ENCODE measurements at places on chromosomes 4 and X.
A peak's percentile ranks its signal among the peaks of the same experiment; 100 is the strongest.

GRCh38 chr4:163166041-163166579, 580 bp downstream of the NAF1 start:
- DNase-seq: peak; percentile 49

- DNase-seq: no peak
Observed at GRCh38 chr4:8239226-8239625, 30.3 kb upstream of the HTRA3 start.

DNA sequence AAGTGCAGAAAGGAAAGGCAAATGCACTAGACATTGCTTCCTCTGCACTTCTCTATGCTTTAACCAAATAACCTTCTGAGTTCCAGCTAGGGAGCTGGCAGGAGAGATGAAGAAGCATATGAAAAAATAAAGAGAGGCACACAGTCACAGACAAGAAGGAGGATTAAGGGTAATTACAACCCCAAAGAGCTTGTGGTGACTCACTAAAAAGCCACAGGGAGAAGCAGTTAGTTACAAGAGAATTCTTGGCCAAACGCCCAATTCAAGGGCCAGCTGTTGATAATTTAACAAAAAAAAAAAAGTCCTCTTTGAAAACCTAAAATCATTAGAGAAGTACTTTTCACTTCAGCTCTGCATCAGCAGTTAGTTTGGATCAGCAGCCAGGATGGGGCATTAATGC, 478.0 kb downstream of the KCNIP4 start:
- no peak for DNase-seq

- no peak for DNase-seq
Observed at GRCh38 chr4:105145156-105145902, 1.3 kb upstream of the TET2 start.

DNA sequence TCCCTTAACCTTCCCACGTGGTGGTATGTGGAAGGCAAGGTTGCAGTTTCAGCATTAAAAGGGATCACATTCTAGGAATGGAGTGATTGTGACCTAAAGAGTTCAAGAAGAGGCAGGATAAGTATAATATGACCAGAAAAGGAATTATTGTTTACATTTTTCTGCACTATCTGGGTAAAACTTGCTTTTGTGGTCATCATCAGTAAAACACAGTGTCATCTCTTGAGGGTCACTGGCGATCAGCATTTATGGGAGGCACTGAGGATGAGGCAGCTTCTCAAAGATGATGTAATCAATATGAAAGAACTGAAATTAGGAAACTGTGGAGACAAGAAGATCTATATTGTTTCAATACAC, 88.7 kb downstream of the CFAP299 start:
- DNase-seq: no peak

- DNase-seq: no peak
Observed at GRCh38 chr4:158805635-158806471, 37.0 kb downstream of the FNIP2 start.

DNA sequence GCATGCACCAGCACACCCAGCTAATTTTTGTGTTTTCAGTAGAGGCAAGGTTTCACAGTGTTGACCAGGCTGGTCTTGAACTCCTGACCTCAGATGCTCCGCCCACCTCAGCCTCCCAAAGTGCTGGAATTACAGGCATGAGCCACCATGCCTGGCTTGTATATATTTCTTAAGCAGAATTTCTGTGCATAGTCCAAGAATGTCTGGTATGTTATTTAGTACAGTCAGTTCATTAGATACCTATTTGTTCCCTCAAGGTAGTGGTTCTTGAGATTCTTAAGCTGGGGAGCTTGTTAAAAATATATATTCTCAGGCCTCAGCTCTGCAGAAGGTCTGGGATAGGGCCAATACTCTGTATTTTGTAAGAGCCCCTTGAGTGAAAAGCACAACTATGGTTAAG, 4.6 kb upstream of the SERTM2 start:
- no peak for DNase-seq

DNA sequence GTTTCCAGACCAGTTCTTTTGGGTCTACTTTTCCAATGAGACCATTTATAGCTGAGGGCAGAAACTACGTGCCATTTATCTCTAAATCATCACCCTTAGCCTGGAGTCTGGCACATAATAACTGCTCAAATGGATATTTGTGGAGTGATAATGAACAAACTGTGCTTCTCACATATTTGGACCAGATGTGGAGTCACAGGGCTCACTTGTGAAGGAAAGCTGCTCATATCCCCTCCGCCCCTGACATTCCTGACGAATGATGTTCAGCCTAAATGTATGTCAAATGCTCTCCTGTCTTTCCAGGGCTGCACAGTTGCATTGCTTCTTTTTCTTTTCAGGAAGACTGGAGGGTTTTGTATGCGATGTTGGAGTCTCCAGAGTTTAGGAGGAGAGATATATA, 110.1 kb downstream of the GBA3 start:
- no peak for DNase-seq

DNA sequence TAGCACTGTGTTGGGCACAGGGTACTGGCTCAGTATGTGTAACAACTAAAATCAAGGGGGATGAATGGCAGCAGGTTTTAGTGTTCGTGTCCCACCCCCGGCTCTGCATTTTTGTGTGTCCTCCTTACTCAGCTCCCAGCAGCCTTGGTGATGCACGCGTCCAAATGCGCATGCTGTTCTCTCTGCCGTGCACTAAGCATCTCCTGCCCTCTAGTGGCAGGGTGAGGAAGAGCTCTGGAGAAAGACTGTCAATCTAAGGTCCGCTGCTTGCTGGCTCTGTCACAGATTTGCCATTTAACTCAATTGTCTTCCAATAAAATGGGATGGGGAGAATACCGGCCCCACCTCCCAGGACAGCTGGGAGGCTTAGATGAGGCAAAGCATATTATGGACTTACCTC, 61.4 kb downstream of the WFS1 start:
- peak; percentile 47 for DNase-seq

DNA sequence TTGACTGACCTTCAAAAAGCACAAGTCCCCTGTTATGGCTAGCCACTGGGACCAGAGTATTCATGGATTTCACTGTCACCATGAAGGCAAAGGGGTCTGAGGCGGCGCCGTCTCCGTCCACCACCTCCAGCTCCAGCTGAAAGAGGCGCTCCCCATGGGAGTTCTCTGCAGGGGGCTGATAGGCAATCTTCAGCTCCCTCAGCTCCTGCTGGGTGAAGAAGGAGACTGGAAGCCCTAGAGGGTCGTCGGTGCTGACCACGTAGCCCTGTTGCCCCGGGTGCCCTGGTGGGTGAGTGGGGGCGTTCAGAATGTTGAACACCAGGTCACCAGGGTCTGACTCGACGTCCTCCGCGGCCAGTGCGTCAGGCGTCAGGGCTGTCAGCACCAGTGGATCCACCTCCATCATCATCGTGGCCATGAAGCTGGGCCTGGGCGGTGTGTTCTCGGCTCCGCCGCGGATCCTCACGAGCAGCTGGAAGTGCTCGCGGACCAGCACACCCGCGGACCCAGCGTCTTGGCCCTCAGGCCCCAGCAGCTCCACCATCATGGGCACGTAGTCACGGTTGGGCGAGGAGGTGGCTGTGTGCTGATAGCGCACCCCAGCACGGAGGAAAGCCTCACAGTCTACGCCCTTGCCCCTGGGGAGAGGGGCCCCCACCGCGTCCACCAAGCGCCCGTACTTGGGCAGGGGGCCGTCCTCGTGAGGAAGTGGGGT, 987 bp downstream of the FREM3 start:
- no peak for DNase-seq

- DNase-seq: no peak
Observed at GRCh38 chr4:106707776-106708463, 328.2 kb downstream of the DKK2 start.

GRCh38 chrX:123648028-123648810, 84.6 kb downstream of the THOC2 start:
- no peak for DNase-seq

DNA sequence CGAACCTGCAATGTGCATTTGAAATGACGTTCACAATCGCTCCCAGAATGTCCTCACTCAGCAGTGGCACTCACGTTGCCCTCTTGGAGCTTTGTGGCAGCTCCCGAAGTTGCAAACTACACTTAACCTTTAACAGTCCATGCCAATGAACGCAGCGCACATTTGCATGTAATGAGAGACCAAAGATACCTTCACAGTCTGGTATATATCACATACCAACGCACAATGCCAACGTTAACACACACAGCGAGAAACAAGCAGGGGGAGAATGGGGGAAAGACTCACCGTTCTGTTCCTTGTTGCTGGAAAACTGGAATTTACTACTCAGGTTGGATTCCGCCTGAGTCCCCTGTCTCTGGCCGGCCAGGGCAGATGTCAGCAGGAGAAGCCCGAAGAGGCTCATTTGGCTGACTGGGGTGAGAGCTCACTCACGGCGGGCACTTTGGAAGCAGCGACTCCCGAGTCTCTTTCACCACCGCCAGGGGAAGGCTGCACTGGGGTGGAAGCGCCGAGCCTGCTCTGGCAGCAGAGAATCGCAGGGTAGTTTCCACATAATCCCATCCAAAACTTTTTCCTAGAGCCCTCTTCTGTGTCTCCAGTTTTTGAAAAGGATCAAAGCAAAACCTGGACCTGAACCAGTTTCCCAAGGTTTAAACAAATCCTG, 966 bp downstream of the PDGFC start:
- DNase-seq: peak; percentile 55

DNA sequence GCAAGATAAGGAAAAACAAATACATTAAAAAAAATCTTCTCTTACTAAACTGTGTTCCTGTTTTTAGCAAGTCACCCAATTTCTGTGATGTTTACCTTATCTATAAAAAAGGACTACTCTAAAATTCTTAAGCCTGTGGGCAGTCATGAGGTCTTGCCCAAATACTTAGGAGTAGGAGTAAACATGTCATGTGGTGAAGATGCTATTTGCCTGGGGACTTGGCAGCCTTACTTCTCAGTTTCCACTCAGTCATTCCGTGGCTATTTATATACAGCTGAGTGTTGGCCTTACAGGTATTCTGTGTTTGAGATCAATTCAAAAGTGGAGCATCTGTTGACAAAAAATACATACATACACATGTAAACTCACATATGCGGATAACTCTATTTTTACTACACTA, 89.9 kb upstream of the TLR2 start:
- DNase-seq: peak; percentile 16

DNA sequence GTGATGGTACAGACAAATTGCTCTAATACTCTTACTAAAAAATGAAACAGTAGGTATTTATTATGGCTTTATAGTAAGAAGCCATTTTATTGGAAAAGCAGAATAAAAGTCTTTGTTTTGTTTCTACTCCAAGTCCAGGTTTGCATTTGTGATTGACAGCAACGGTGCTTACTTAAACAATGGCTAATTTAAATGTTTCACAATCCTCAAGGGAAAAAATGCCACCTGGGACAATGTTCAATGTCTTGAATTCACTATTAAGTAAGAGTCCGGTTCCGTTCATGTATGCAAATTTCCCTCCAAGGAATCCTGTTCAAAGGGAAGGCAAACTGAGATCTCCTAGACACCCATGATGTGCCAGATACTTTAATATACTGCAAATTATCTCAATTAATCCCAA, 123.6 kb downstream of the RBM47 start:
- no peak for DNase-seq

DNA sequence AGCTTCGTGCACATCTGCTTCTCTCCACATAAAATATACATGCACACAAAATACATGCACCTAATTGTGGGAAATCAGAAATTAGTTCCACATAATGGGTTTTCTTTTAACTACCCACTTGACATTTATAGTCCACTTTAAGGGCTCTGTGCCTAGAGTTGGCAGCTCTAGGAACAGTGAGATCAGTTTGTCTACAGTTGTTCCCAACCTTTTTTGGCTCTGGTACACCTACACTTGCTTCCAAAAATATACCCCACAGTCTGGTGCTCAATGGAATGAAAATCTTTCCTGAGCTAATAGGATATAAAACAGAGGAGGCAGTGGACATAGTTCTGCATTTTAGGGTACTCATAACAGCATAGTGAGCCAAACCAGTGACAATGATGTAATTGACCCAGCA, 36.1 kb downstream of the HDAC8 start:
- DNase-seq: no peak

- no peak for DNase-seq
Observed at GRCh38 chr4:107579099-107579498, 140.9 kb downstream of the PAPSS1 start.

DNA sequence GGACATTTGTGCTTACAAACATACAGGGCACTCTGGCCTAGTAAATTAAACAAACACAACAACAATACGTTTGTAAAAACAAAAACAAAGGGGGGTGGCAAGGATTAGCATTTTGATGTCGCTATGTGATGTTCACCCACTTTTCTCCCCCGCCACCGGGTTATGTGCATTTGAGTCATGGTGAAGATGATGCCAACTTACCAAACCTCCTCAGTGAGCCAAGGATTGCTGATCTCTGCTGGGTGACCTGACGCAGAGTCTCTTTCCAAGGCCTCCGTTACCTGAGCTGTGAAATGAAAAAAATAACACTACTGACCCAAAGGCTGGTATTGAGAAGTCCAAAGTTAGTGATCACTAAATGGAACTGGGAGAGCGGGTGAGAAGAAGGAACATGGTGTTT, 85.4 kb downstream of the RBM47 start:
- no peak for DNase-seq

DNA sequence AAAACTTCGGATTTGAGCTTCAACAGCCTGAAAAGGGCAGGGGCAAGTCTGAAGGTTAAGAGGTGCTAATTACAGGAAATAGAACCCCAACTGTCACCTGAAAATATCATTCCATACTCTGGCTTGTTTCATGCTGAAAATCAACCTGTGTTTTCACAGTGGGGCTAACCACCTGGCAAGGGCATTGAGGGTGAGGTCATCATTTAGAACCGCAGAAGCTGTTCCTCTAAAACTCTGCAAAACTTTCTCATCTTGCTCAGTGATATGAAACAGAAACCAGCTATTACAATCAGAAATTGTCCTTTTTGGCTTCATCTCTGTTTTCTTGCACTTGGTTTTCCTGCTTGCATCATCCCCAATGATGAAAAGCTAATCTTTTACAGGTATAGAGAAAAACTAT, 247.6 kb downstream of the DCLK2 start:
- peak; percentile 92 for DNase-seq

GRCh38 chr4:41305476-41305875, 48.7 kb downstream of the UCHL1 start:
- no peak for DNase-seq

- no peak for DNase-seq
Observed at GRCh38 chrX:101973066-101973465, 41.2 kb upstream of the ZMAT1 start.

DNA sequence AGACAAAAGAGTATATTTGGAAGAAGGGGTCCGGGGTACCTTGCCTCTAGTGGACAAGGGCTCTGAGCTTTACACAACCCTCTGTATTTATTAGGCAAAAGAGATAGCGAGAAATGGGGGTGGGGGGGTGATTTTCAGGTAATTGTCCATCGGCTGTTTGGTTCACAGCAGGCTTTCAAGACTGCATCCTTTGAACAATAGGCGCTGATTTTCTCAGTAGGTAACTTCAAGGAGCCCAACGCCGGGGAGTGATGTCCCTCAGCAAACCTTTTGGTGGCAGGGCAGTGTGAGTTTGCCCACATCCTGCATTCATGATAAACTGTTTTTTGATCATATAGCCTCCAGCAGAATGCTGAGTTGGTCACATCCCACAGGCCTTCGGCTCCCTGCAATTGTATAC, 61.6 kb downstream of the KDM5C start:
- no peak for DNase-seq

GRCh38 chrX:84118769-84119168, 69.2 kb downstream of the RPS6KA6 start:
- DNase-seq: no peak
